AG09319 (cell line): ENCODE measurements at places on chromosomes 16 and 17.

GRCh38 chr17:12691173-12691572 is 25.5 kb downstream of the MYOCD start:
- peak; percentile 22 for DNase-seq

DNA sequence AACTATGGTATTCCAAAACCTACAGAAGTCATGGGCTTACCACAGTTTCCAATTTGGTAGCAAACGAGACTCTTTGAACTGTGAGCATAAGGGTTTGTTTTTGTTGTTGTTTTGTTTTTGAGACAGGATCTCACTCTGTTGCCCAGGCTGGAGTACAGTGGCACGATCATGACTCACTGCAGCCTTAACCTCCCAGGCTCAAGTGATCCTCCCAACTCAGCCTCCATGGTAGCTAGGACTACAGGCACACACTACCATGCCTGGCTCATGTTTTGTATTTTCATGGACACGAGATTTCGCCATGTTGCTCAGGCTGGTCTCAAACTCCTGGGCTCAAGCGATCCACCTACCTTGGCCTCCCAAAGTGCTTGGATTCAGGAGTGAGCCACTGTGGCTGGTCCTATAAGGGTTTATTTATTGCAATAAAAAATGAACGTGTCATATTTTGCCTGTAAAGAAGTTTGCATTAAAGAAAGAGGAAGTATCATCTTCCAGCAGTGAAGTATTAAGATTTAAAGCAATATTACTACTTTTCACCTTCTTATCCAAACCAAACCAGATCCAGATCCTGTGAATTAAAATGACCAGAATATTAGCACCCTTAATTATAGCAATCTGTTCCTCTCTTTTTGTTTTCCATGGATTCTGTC is 37.2 kb downstream of the KCNJ2 start:
- no peak for DNase-seq

DNA sequence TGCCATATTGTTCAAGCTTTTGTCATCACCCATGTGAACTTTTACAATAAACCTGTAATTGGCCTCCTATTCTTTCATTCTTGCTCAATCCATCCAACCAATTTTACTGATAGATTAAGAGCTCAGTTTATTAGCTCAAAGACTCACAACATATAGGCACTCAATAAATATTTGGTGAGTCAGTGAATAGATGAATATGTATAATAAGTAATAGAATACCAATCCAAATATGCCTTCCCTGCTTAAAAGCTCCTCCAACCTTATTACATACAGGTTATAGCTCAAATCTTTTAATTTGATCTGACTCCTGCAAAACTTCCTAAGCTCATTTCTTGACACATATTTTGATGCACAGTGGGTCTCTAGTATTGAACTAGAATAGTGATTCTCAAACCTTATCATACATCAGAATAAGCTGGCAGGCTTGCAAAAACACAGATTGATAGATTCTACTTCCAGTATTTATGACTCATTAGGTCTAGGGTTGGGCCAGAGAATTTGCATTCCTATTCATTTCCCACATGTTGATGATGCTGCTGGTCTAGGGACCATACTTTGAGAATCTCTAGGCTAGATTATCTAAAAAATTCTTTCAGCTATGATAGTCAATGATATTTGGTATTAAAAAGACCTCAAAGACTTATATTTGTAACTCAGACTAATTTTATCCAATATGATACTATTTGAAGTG is 114.4 kb downstream of the PCTP start:
- no peak for DNase-seq

- no peak for DNase-seq
These were observed 30.4 kb downstream of the BPTF start for GRCh38 chr17:67855504-67856324.

- peak; percentile 69 for DNase-seq
These were observed 1.9 kb upstream of the LCMT1 start for GRCh38 chr16:25109643-25110042.
